Suprapubic skin (tissue), 4 donors: ENCODE measurements at places on chromosomes 16 and 17.

- no peak overlapping the region for H3K4me3 ChIP-seq
- no peaks in the 10 kb centered on the region for H3K36me3 ChIP-seq
Measured at GRCh38 chr16:59459806-59460205, 725.7 kb upstream of the GOT2 start.

DNA sequence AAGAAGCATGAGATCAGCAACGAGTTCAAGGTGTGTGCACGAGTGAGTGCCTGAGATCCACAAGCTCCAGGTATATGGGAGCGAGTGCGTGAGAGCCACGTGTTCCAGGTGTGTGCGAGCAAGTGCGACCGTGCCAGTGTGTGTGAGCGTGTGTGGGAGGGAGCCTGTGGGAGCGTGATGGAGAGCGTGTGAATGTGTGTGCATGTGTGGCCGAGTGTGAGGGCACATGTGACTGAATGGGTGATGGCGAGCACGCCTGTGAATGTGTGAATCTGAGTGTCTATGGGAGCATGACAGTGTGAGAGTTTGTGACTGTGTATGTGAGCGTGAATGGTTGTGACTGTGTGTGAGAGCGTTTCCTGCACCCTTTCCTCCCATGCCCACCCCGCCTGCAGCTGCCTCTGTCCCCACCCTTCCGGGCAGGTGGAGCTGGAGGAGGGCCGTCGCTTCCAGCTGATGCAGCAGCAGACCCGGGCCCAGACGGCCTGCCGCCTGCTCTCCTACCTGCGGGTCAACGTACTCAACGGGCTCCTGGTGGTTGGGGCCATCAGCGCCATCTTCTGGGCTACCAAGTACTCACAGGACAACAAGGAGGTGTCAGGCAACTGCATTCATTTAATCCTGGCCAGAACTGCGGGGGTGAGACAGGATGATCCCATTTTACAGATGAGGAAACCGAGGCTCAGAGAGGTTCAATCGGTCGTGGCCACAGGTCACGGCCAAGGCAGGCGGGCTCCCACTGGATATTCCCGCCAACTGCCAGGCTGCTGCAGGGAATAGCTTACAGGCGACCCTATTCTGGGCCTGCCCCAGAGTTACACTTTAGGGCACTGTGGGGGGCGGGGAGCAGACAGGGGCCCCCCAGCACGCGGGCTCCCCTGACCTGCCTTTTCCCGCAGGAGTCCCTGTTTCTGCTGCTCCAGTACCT, 3.7 kb downstream of the TMC8 start:
- peaks cover 32% of the 10 kb centered on the region for H3K4me1 ChIP-seq
- no peaks in the 10 kb centered on the region for H3K27me3 ChIP-seq
- DNase-seq: no peak
- H3K4me3 ChIP-seq: no peak overlapping the region
- H3K36me3 ChIP-seq: no peaks in the 10 kb centered on the region

DNA sequence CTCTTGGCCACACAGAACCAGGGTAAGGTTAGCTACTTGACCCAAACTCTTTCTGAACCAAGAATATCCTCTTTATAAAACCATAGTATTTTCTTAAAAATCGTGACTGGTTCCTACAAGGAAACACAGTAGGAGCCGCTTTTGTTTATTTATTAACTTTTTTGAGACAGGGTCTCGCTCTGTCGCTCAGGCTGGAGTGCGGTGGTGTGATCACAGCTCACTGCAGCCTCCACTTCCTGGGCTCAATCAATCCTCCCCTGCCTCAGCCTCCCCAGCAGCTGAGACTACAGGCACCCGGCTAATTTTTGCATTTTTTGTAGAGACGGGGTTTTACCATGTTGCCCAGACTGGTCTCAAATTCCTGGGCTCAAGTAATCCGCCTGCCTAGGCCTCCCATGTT, 14.7 kb upstream of the LITAF start:
- H3K4me1 ChIP-seq: peaks cover 29% of the 10 kb centered on the region
- no peak overlapping the region for H3K4me3 ChIP-seq
- no peaks in the 10 kb centered on the region for H3K36me3 ChIP-seq
- no peaks in the 10 kb centered on the region for H3K27me3 ChIP-seq
- DNase-seq: no peak

DNA sequence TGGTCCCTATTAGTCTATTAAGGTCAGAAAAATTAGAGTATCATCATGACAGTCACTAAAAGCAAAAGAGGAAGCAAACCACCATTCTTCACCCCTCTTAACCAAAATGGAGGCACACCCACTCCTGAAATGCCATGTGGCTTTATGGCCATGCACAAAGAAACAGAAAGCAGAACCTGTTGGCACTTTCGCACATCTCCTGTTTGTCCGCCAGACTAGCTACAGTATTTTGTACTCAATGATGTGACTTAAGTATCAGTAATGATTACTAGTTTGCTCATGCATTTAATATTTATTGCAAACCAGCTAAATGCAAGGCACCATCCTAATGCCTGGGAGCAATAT, 70.2 kb upstream of the GNAO1 start:
- H3K27ac ChIP-seq: no peak overlapping the region
- no peak for DNase-seq
- no peaks in the 10 kb centered on the region for H3K4me1 ChIP-seq
- no peaks in the 10 kb centered on the region for H3K36me3 ChIP-seq

GRCh38 chr16:24978370-24978914, 36.7 kb downstream of the ARHGAP17 start:
- peaks cover 32% of the 10 kb centered on the region for H3K36me3 ChIP-seq
- DNase-seq: no peak
- no peaks in the 10 kb centered on the region for H3K27me3 ChIP-seq
- H3K4me1 ChIP-seq: peaks cover 28% of the 10 kb centered on the region

- no peak overlapping the region for H3K4me3 ChIP-seq
- no peak overlapping the region for H3K27ac ChIP-seq
- H3K4me1 ChIP-seq: peaks cover 12% of the 10 kb centered on the region
- no peak for DNase-seq
- no peaks in the 10 kb centered on the region for H3K36me3 ChIP-seq
- peaks cover 3% of the 10 kb centered on the region for H3K27me3 ChIP-seq
Measured at GRCh38 chr17:73623818-73624217, 20.4 kb downstream of the SDK2 start.

GRCh38 chr16:65524231-65524630, 402.4 kb upstream of the CDH11 start:
- DNase-seq: no peak
- H3K36me3 ChIP-seq: no peaks in the 10 kb centered on the region
- H3K4me1 ChIP-seq: no peaks in the 10 kb centered on the region
- no peaks in the 10 kb centered on the region for H3K27me3 ChIP-seq
- no peak overlapping the region for H3K4me3 ChIP-seq

GRCh38 chr16:15952265-15952711, 2.9 kb downstream of the ABCC1 start:
- H3K36me3 ChIP-seq: no peaks in the 10 kb centered on the region
- no peaks in the 10 kb centered on the region for H3K27me3 ChIP-seq
- no peak overlapping the region for H3K4me3 ChIP-seq
- no peak for DNase-seq
- H3K4me1 ChIP-seq: peaks cover 45% of the 10 kb centered on the region

DNA sequence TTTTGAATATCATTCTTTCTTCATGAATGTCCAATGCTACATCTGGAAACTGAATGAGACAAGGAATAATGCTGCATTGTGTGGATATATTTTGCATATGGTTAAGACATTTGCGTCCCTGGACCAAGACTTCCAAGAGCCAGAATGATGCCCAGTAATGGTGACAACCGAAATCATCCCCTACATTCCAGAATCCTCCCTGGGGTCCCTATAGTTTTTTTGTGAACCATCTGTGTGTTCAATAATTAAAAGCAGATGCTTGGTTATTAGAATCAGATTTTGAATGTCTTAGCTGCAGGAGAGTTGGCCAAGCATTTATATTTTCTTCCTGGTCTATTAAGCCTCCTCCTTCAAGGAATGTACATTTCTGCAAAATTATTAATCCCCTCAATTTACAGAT, 426.7 kb upstream of the CDH8 start:
- H3K27ac ChIP-seq: no peak overlapping the region
- H3K36me3 ChIP-seq: no peaks in the 10 kb centered on the region
- no peaks in the 10 kb centered on the region for H3K27me3 ChIP-seq
- no peak overlapping the region for H3K4me3 ChIP-seq
- no peaks in the 10 kb centered on the region for H3K4me1 ChIP-seq
- no peak for DNase-seq

- peak within 1 kb of the TSS; percentile 50 for H3K27ac ChIP-seq
- H3K4me1 ChIP-seq: peaks cover 50% of the 10 kb centered on the region
- H3K4me3 ChIP-seq: peak within 1 kb of the TSS; percentile 43
- peaks cover 3% of the 10 kb centered on the region for H3K36me3 ChIP-seq
Measured at GRCh38 chr17:48593126-48593829, at the start of gene HOXB5. Gene HOXB5 (minus strand): TSS chr17:48593779. CDS start chr17:48593682, 97 bp downstream.

- H3K27me3 ChIP-seq: no peaks in the 10 kb centered on the region
- H3K36me3 ChIP-seq: no peaks in the 10 kb centered on the region
- peaks cover 14% of the 10 kb centered on the region for H3K4me1 ChIP-seq
- H3K4me3 ChIP-seq: no peak overlapping the region
Measured at GRCh38 chr17:34226011-34226743, 28.9 kb upstream of the CCL2 start.

GRCh38 chr17:52148969-52149351, 9.6 kb downstream of the CA10 start:
- H3K27ac ChIP-seq: no peak overlapping the region
- no peaks in the 10 kb centered on the region for H3K27me3 ChIP-seq
- H3K4me3 ChIP-seq: no peak overlapping the region
- no peaks in the 10 kb centered on the region for H3K36me3 ChIP-seq

DNA sequence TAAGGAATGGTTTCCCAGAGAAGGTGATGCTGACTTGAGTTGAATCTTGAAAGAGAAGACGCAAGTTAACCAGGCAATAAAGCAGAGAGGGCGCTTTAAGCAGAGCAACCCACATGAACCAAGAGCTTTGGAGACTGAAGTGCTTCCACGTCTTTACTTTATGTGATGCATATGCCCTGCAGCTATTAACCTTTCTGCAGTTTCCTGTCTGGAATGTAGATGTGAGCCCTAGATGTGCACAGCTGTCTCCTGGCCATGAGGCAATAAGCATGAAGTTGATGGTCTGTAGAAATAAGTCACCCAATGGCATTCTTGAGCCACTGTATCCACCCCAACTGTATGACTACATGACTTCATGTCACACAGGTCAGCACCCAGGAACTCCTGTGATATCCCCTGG, 5.7 kb upstream of the CHST4 start:
- H3K27ac ChIP-seq: no peak overlapping the region
- H3K36me3 ChIP-seq: no peaks in the 10 kb centered on the region
- H3K27me3 ChIP-seq: no peaks in the 10 kb centered on the region
- H3K4me1 ChIP-seq: no peaks in the 10 kb centered on the region

GRCh38 chr17:77471984-77472461, 331.3 kb downstream of the SEC14L1 start:
- no peak overlapping the region for H3K4me3 ChIP-seq
- H3K4me1 ChIP-seq: peaks cover 80% of the 10 kb centered on the region
- peak overlapping the region; percentile 74 for H3K27ac ChIP-seq
- no peaks in the 10 kb centered on the region for H3K36me3 ChIP-seq
- H3K27me3 ChIP-seq: no peaks in the 10 kb centered on the region
- no peak for DNase-seq

- peaks cover 58% of the 10 kb centered on the region for H3K27me3 ChIP-seq
- no peaks in the 10 kb centered on the region for H3K36me3 ChIP-seq
- peaks cover 45% of the 10 kb centered on the region for H3K4me1 ChIP-seq
- no peak overlapping the region for H3K4me3 ChIP-seq
- DNase-seq: no peak
Measured at GRCh38 chr16:1922357-1922756, 4.1 kb upstream of the HS3ST6 start.

DNA sequence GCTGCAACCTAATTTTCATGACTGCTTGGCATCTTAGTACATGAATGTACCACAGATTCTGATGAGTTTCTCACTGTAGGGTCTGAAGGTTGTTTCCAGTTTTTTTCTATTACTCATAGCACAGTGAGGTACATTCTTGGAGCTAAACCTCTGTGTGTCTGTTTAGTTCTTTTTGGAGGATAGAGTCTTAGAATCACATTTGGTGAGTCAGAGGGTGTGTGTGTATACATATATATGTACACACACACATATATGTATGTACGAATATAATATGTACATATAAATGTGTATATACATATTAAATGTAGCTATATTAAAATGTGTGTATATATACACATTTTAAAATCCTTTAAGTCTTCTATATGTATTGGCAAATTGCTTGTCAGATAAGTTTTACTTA, 72.9 kb downstream of the NTN1 start:
- no peaks in the 10 kb centered on the region for H3K36me3 ChIP-seq
- peaks cover 17% of the 10 kb centered on the region for H3K4me1 ChIP-seq
- H3K27ac ChIP-seq: no peak overlapping the region
- no peak overlapping the region for H3K4me3 ChIP-seq
- no peaks in the 10 kb centered on the region for H3K27me3 ChIP-seq

DNA sequence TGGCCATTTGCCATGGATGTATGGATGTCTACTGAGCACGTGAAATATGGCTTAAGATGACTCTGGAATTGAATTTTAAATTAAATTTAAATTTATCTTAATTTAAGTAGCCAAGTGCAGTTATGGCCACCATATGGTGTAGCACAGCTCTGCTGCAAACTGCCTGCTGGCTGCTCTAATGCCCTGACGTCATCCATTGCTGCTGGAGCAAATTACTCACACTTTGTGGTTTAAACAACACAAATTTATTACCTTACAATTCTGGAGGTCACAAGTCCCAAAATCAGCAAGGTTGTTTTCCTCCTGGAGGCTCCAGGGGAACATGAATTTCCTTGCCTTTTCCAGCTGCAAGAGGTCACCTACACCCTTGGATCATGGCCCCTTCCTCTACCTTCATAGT, 679.3 kb upstream of the EEF2KMT start:
- no peak overlapping the region for H3K4me3 ChIP-seq
- no peaks in the 10 kb centered on the region for H3K36me3 ChIP-seq
- no peak for DNase-seq
- H3K27me3 ChIP-seq: no peaks in the 10 kb centered on the region
- no peak overlapping the region for H3K27ac ChIP-seq

DNA sequence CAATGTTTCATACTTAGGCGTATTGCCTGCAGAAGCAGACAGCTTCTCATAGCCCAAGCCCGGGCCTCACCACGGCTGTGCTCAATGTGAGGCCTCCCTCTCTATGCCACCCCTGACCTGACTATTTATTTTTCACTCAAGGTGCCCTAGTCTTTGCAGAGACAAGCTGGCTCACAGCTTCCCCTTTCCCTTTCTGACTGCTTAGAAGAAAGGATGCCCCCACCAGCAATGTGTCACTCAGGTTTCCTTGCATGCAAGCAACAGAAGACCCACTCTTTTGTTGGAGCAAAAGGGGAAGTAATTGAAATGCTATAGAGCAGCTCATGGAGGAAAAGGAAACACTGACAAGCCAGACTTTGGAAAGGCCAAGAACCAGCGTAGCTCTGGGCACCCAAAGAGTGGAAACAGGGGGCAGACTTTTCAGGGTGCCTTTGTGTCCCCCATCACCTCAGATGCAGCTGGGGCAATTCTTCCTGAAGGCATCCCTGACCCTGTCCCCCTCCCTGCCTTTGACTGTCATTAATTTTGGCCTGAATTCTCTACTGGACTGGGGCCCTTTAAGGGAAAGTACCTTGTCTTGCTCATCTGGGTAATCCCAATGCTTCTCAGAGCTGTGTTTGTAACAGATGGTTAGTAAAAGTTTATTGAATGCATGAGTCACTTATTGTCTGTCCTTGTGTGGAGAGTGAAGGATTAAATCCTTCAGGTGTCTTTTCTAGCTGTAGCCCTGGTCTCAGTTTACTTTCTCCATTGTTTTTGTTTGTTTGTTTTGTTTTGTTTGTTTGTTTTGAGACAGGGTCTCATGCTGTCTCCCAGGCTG, 17.8 kb downstream of the RGS9 start:
- H3K27ac ChIP-seq: no peak overlapping the region
- no peaks in the 10 kb centered on the region for H3K27me3 ChIP-seq
- DNase-seq: no peak
- H3K4me1 ChIP-seq: no peaks in the 10 kb centered on the region
- no peaks in the 10 kb centered on the region for H3K36me3 ChIP-seq

GRCh38 chr17:65799869-65800268, 238.4 kb upstream of the AXIN2 start:
- no peak for DNase-seq
- no peaks in the 10 kb centered on the region for H3K27me3 ChIP-seq
- no peak overlapping the region for H3K27ac ChIP-seq
- H3K36me3 ChIP-seq: no peaks in the 10 kb centered on the region
